Stimulated activated CD8-positive, alpha-beta memory T cell treated with anti-CD3 and anti-CD28 coated beads, Interleukin-7, amount 100 ng/mL, for 1 hour (primary cell): ENCODE measurements at places on chromosomes 11 and 22.

DNA sequence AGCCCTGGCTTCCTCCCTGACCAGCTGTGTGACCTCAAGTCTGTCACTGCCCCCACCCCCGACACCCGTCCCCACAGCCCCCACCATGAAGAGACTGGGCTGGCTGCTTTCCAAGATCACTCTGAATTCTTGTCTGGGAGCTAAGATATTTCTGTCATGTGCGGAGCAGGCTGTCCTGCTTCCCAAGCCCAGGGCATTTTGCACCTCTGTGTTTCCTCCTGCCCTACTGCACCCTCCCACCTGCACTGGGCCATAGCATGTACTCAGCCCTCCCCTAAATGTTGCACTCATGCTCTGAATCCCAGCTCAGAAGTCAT lies 30.3 kb upstream of the MYEOV start:
- DNase-seq: no peak

GRCh38 chr11:121321614-121322243 lies 29.2 kb downstream of the SC5D start:
- DNase-seq: no peak

DNA sequence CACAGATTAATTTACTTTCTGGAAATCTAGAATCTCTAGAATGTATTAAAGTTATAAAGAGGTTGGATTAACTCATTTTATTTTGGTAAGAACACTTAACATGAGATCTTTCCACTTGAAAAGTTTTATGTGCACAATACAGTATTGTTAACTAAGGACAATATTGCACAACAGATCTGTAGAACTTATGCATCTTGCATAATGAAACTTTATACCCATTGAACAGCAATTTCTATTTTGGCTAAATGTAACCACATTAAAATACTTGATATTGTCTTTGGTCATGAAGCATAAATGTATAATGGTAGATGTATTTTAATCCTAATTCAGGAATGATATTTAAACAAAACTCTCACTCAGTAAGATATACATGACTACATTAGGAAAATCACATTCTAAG lies 203.8 kb downstream of the SNX19 start:
- DNase-seq: no peak

DNA sequence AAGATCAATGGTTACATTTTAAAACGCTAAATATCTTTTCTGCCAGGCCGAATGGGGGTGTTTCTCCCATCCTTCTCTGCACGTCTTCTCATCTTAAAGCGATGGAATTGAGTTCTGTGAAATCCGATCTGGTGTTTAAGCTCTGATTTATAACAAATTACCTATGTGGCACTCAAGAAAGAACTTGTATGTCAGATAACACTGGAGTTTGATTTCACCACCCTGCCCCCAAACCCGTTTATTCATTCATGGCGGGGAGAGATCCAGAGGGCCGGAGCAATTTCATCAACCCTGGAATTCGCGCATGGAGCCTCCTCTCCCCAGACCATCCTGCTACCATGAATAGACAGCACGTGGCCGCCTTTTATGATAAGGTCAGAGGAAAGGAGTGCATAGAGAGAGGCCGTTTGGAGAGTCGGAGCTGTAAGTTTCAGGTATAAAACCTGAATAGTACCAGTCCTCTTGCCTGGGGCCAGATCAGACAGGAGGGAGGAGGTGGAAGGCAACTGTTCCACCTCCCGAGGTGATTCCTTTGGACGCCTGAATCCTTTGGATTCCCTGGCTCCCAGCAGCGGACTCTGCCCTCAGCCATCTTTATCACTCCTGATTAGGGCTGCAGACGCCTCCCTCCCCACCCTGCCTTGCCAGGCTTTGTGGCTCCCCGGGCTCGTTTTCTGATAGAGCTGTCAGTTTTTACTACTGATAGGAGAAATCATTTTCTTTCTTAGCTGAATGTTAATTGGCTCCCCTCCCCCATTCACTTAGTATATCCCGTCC lies 27.3 kb upstream of the NFAM1 start:
- no peak for DNase-seq

GRCh38 chr11:69361466-69361865 lies 67.5 kb downstream of the MYEOV start:
- no peak for DNase-seq

- DNase-seq: no peak
Observed at GRCh38 chr11:114260483-114260882, 35.7 kb upstream of the NNMT start.

DNA sequence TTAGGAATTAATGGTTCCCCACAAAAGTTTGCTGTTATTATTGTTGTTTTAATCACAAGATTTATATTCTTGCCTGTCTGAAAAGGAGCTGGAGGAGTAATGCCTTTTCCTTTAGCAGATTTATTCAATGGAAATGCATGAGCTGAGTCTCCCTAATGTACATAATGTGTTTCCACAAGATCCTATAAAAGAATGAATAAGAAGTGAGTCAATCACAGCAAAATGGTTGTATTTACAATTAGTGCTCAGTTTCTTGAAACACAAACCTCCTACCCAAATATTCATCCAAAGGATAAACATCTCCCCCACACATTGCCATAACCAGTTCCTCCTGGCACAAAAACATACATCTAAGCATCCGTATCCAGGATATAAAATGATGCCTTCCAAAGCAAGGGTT lies 33.3 kb downstream of the ME3 start:
- DNase-seq: no peak

- DNase-seq: no peak
Observed at GRCh38 chr11:125091247-125091876, 20.1 kb downstream of the TMEM218 start.

- DNase-seq: no peak
Observed at GRCh38 chr11:22787551-22788162, 41.9 kb downstream of the SVIP start.

DNA sequence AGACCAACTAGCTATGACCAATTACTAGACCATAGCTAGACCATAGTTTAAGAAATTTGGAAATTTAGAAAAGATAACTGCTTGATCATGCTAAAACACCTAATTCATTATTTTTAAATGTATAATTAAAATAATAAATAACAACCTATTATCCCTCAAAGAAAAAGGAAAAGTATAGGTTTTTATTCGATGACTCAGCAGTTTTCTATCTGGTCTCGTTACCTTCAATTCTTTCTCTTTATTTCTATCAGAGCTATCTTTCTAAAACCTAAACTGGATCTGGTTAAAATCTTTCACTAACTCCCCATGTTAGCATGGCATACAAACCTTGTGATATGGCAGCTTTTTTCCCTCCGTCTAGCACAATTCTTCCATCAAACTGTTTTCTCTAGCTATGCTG lies 27.3 kb downstream of the CSTPP1 start:
- no peak for DNase-seq

- no peak for DNase-seq
Observed at GRCh38 chr11:12149672-12150225, 39.4 kb downstream of the MICAL2 start.

DNA sequence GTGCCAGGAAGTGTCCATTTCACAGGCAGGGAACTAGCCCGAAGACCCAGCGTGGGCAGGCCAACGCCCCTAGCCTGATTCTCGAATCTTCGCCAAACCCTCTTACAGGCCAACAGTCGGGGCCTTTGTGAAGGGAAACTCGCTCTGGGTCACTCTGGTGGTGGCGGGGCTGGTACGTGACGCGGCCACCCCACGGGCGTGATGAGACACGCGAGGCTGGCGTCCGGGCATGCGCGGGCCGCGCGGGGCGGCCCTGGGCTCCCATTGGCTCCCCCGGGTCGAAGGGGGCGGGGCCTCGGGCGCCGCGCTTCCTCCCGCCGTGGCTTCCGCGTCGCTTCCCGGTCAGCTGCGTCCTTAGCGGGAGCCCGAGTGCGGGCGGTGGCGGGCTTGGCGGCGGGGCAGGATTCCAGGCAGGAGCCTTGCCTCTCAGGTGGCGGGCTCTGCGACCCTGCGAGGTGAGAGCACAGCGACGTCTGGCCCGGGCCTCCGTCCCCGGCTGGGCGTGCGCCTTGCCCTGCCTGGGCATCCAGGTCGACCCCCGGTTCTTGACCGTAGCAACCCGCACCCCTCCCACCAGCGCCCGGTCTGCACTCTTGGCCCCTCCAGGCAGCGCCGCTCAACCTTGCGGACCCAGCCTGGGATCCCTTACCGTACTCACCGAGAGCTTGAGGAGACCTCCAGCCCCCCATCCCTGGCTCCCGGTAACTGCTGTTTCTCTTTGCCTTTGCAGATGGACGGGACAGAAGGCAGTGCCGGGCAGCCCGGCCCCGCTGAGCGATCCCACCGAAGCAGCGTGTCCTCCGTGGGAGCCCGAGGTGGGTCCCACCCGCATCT lies at the start of gene FRMD8:
FRMD8 (plus strand) TSS at position 331 of the 834 bp plus-strand sequence; CDS start at position 731, 400 bp downstream.
- peak; percentile 79 for DNase-seq

GRCh38 chr11:129728581-129728980 lies 87.1 kb upstream of the TMEM45B start:
- no peak for DNase-seq

- no peak for DNase-seq
Observed at GRCh38 chr11:16296273-16296672, 60.1 kb downstream of the SOX6 start.

DNA sequence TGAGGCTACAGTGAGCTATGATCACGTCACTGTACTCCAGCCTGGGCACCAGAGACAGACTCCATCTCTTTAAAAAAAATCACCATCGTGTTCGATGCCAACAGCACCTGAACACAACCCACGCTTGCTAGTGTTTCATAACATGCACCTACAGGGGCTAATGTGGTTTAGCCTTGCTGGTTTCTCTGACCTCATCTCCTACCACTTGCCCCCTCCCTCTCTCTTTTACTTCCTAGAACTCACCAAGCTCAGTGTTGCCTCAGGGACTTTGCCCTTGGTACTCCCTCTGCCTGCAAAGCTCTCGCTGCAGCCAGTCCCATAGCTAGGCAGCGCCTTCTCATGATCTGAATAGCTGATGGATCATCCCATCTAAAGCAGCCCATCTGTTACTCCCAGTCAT lies 99.8 kb downstream of the FBXO7 start:
- DNase-seq: no peak

GRCh38 chr11:69560141-69560790 lies 78.8 kb downstream of the LINC01488 start:
- DNase-seq: no peak

DNA sequence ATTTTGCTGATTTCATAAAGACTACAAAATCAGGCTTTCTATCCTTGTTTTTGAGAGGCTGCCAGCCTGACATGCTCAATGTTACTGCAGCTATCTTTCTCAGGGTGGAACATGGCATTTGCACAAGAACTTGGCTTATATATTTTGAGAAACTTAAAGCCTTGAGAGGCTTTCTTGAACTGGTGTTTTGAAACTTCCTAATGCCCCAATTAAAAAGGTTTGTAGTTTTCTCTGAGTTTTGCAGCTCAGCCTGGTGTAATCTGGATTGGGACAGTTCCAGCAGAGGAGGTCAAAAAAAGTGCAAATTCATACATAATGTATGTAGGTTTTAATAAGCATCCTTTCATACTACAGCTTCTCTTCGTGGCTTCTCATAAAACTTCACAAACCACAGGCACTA lies 223.4 kb downstream of the FAM76B start:
- DNase-seq: no peak

DNA sequence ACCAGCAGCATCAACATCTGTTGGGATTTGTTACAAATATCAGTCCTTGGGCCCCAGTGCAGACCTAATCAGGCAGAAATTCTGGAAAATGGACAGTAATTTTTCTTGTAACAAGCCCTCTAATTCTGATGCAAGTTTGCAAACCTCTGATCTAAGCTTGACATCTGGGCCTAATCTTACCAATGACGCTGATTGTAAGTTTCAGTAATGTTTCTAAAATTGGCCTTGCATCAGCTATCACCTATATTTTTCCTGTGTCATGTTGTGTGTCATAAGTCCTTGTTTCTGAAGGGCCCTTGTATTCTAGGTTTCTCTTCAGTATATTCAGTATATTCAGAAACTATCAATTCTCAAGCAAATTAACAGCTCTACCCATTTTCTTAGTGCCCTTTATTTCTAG lies 36.4 kb downstream of the ZNF215 start:
- no peak for DNase-seq

- no peak for DNase-seq
Observed at GRCh38 chr11:5815534-5815933, 6.8 kb downstream of the OR52N2 start.

DNA sequence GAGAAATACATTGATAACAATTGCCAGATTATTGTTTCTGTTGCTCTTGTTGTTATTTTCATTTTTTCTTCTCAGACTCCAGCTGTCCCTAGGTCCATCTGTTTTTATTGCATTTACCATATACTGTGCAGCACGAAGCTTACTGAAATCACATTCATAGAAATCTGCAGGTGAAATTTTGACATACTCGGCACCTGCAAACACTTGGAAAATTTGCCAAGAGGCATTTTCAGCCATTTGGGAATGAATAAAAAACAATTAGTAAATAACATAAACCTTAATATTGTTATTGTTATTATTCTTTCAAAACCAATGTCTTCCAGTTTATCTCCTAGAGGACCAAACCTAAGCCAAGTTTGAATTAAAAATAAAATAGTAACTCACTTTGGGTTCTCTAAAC lies 2357.2 kb downstream of the LRRC4C start:
- no peak for DNase-seq

DNA sequence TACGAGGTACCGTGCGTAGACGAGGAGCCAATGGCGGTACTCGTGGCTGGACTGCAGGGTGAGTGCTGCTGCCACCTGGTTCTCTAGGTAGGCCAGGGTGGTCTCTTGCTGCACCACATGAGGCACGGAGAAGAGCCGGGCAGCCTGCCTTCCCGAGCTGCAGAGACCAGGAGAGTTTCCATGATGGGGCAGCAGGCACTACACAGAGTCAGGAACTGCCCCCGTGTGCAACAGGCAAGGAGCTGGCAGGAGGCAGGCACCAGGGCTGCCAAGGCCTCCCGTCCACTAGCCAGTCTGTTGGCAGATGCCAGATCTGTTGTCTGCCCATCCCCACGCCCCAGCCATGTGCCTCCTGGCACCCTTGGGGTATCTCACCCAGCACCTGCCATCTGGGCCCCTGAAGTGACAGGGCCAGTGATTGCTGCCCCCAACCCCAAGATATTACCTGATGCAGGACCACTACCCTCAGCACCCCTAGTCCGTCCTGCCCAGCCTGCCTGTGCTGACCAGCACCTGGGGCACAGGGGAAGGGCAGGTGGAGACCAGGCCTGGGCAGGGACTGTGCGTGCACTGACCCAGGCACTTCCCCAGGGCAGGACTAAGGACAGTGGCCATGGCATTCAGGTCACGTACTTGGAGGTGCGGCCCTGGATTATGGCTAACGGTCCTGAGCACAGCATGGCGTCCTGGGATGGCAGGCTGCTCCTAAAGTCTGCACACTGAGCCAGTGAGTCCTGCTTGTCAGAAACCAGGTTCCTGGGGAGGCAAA lies 62.0 kb upstream of the CLTCL1 start:
- no peak for DNase-seq

DNA sequence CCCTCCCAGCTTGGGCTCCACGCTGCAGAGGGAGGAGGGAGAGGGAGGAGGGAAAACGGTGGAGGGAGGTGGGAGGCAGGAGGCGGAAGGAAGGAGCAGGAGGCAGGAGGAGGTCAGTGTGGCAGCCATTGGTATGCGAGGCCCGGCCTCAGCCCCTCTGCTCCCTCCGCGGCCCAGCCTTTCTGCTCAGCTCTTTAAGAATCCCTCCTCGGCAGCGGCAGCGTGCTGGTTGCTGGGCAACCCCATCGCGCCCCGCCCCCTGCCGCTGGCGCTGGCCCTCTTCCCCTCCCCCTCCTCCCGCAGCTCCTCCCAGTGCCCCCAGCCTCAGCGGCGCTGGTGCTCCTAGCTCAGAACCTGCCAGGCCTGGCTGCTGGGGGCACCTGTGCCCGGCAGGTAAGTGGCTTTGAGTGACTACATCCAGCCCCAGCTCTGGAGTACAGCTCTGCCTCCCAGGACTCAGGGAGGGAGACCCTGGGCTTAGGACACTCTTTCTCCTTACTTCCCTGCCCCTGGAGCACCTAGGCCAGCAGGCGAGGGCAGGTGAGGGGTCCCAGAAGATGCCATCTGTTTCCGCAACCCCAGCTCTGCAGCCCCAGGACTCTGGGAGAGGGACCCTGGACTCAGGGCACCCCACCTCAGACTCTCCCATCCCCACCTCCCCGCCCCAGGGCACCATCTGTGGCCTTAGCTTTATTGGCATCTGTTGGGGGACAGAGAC lies 7.2 kb upstream of the FLRT1 start:
- no peak for DNase-seq
